Keratinocyte (primary cell): ENCODE measurements at places on chromosomes 13 and 19.

GRCh38 chr19:36574741-36575140, 1.6 kb upstream of the ZNF529 start:
- no peak for DNase-seq

GRCh38 chr13:111336666-111337065, 16.2 kb downstream of the TEX29 start:
- DNase-seq: no peak

GRCh38 chr13:77619655-77620054, 77.8 kb upstream of the SLAIN1 start:
- no peak for DNase-seq

- no peak for DNase-seq
These were observed 59.7 kb downstream of the NAA16 start for GRCh38 chr13:41370736-41371135.
